ENCODE measurements at places on chromosomes 13 and 19.

GRCh38 chr13:46858776-46859175, 38.1 kb downstream of the HTR2A start:
- DNase-seq: no peak

GRCh38 chr13:80828759-80829158, 487.8 kb upstream of the SPRY2 start:
- no peak for DNase-seq

GRCh38 chr13:93859716-93860115, 619.8 kb downstream of the DCT start:
- DNase-seq: no peak

- no peak for DNase-seq
Measured at GRCh38 chr13:46341112-46341711, 45.8 kb downstream of the RUBCNL start.

GRCh38 chr13:23203516-23203915, 22.7 kb downstream of the SGCG start:
- no peak for DNase-seq

- DNase-seq: no peak
Measured at GRCh38 chr19:4149518-4150288, 3.7 kb upstream of the CREB3L3 start.

GRCh38 chr13:91247768-91248167, 99.7 kb upstream of the MIR17HG start:
- no peak for DNase-seq

DNA sequence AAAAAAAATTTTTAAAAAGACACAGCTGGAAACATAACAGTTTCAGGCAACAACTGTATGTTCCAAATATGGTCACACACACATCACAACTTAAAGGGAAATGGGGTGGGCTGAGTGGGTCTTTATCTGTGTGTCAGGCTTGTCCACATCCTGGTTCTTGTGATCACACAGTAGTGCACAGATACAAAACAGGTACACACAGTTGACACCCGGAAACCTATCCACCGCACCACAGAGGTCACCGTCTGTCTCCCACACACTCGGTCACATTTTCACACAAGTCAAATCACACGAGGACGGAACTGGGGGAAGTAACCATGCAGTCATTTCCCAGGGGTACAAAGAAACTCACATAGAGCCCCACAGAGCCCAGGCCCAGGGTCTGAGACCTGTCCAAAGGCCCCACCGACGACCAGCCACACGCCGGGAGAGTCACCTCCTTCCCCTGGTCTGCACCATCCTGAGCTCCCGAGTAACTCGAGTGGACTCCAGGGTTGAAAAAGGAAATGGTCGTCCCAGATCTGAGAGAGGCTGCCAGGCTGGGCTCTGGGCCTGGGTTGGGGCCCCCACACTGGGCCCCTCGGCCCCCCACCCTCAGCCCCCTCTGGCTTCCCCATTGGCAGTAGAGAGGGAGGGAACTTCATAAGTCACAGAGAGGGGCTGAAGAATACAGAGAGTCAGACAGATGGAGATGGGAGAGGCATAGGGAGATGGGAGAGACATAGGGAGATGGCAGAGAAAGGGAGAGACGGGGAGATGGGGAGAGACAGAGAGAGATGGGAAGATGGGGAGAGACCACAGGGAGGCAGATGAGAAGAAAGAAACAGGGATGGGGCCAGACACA, 1.3 kb upstream of the PPAN start:
- DNase-seq: no peak

DNA sequence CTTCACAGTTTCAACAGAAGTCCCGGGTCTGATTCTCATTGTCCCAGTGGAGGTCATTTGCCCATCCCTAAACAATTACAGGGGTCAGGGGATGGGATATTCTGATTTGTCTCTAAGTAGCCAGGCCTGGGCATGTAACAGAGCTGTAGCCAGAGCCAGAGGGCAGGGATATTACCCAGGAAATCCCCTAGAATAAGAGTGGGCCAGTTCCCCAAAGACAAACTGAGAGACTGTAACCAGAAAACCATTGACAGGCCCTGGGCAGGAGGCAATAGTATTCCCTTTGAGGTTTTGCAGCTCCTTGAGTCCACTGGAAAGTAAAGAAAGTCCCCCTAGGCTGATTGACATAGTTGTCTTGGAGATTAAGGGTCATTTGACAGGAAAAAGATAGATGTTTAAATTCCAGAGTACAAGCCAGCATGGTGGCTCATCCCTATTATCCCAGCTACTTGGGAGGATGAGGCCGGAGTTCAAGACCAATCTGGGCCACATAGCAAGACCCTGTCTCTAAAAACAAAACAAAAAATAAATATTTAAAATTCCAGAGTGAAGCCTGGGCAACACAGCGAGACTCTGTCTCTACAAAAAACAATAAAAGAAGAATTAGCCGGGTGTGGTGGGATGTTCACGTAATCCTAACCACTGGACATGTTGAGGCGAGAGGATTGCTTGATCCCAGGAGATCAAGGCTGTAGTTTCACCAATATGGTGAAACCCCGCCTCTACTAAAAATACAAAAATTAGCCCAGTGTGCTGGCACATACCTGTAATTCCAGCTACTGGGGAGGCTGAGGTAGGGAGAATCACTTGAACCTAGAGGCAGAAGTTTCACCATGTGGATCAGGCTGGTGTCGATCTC, 1.9 kb upstream of the SDHAF1 start:
- no peak for DNase-seq

DNA sequence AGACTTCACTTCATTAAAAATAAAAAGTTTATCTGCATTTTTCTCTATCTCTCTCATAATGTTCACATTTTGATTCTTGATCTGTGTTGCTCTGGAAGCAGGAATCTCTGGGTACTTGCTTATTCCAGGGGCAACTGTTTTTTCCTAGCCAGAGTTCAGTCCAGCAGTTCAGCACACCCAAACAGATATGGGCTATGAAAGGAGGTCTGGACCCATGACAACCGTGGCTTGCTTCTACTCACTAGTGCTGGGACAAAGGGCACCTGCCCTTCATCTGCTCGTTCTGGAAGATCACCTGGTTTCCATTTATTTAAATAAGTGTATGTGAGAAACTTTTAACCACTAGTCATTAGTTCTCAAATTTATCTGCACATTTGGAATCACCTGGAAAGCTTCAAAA, 36.0 kb downstream of the POLR1D start:
- DNase-seq: no peak
